CD4-positive, alpha-beta T cell treated with Interleukin-4 for 1 hour (primary cell): ENCODE measurements at places on chromosomes 7 and 10.

- DNase-seq: peak; percentile 70
Observed at GRCh38 chr7:155738652-155739537, 73.4 kb downstream of the SHH start.

GRCh38 chr7:14389181-14389591 is 399.7 kb upstream of the ETV1 start:
- no peak for DNase-seq

GRCh38 chr7:74183653-74184450 is 9.7 kb downstream of the EIF4H start:
- no peak for DNase-seq

DNA sequence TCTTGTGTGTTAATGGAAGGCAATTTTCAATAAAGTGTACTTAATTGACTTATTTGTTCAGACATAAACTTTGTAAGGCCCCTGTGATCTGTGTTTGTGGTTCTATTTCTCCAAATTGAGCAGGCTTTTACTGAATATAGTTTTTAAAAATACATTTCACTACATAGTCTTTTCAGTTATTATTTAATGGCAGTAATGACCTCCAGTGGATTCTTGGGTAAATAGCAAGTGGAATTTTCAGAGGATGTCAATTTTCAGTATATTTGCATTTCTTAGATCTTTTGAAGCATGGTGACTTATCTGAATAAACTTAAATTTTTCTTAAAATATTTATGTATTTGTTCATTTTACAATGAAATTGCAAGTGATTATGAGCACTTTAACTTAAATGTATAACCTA is 203.1 kb upstream of the PCLO start:
- DNase-seq: no peak

- peak; percentile 31 for DNase-seq
Observed at GRCh38 chr10:104080762-104081161, 4.9 kb downstream of the COL17A1 start.

- no peak for DNase-seq
Observed at GRCh38 chr10:62153191-62153590, 115.5 kb downstream of the RTKN2 start.

GRCh38 chr10:118926903-118927302 is 102.6 kb upstream of the NANOS1 start:
- DNase-seq: no peak

GRCh38 chr10:132420469-132420980 is 23.5 kb downstream of the PWWP2B start:
- DNase-seq: no peak

DNA sequence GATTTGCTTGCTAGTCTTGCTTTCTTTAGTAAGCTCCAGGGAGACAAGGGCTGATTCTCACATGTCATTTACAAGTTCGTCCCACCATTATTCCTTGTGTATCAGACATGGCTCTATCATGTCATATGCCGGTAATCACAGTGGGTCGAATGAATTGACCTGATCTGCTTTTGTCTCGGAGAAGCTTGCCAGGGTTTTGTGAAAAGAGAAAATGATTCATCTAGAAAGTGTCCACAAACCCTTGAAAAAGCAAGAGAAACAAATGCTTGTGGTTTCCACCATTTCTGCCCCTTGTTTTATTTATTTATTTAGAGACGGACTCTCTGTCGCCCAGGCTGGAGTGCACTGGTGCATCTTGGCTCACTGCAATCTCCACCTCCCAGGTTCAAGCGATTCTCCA is 278.5 kb downstream of the TCF7L2 start:
- no peak for DNase-seq

DNA sequence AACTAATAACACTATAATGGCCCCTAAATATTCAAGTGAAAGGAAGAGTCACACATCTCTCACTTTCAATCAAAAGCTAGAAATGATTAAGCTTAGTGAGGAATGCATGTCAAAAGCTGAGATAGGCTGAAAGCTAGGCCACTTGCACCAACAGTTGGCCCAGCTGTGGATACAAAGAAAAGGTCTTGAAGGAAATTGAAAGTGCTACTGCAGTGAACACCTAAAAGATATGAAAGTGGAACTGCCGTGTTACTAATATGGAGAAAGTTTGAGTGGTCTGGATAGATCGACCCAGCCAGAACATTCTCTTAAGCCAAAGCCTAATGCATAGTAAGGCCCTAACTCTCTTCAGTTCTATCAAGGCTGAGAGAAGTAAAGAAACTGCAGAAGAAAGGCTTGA is 12.1 kb upstream of the SNX13 start:
- DNase-seq: no peak

DNA sequence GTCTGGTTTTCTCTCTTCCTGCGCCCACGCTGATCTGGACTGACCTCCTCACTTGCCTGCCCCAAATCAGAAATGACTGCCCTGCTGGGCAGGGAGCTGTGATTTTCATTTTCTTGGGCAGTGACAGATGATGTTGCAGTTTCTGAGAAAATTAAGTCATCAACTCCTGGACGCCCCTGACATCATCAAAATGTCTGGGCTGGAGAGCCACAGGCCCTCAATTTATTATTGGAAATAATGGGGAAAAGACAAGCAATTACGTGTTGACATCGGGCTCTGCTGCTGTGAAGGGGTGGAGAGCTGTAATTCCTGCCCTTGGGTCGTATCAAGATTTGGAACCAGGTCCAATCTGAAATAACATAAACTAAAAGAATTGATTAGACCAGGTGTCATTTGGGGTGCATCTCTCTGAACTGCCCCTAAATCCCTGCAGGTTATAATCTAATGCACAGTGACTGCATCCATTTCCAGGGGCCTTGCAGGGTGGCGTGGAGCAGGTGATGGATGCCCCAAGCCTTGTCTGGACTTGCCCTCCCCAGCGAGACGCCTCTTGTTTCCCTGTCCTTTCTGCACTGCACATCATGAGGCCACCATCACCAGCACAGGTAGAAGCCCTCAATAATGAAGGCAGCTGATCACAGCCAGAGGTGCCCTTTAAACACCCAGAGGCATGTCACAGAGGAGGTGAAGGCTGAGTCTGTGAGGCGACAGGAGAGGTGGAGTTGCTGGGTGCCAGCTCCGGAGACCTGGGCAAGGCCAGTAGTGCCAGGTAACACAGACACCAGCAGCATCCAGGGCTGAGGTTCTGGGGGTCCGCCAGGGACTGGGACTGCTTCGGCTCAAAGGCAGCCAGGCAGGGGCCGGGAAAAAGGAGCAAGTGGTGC is 98.7 kb downstream of the HTR5A start:
- no peak for DNase-seq

GRCh38 chr10:14528450-14528849 is 197.7 kb upstream of the FRMD4A start:
- peak; percentile 62 for DNase-seq

DNA sequence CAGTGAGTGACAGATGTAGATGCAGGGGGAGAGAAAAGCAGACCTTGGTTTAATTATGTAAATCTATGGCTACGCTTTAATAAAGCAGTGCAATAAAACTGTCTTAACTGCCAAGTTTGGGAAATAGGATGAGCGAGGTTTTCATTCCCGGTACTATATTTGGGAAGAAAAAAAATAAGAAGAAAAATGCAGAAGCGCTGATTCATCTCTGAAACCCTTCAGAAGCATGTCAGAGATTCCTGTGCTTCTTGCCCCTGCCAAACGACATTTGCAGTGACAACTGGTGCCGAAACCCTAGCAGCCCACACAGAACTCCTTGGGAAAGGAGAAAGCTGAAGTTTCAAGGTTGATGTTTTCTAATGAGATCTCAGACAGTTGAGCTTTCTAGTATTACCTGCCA is 380.7 kb downstream of the REEP3 start:
- DNase-seq: no peak

DNA sequence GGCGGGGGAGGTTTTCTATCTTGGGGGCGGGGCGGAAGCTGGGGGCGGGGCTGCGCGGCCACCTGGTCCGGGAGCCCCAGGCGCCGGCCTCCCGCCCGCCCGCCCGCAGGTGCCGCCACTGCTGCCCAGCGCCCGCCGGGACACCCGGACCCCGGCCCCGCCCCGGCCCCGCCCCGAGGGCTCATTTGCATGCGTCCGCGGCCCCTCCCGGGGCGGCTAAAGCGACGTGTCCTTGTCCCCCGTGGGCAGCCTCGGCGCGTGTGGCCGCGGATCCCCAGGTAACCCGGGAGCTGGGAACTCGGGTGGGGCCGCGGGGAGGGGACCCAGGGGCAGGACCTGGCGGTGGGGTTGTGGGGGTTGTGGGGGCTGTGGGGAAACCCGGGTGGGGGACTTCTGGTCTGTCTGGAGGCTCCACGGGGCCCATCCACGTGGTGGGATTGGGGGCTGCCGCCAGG is at the start of gene BHLHA15:
Gene BHLHA15 (plus strand): TSS at position 219 of the 455 bp plus-strand sequence. CDS start 871 bp downstream, outside the sequence.
- DNase-seq: peak; percentile 33

- no peak for DNase-seq
Observed at GRCh38 chr10:95391164-95391563, 100.4 kb upstream of the PDLIM1 start.

- DNase-seq: no peak
Observed at GRCh38 chr7:151599401-151600227, 79.9 kb upstream of the RHEB start.
